ENCODE measurements at places on chromosomes 16 and 17. TPM values are rescaled to one million over a fixed set of nuclear protein-coding genes. Genes with fewer than 3 reads are reported as not detected.
A peak's percentile ranks its signal among the peaks of the same experiment; 100 is the strongest.

- no peak for DNase-seq
Measured at GRCh38 chr17:65202844-65203571, 65.8 kb downstream of the RGS9 start.

The PRSS33 gene
- not detected for polyA plus RNA-seq

GRCh38 chr17:66724581-66725341 is 110.2 kb upstream of the CACNG5 start:
- no peak for DNase-seq

- no peak for DNase-seq
Measured at GRCh38 chr17:82023447-82024241, 539 bp downstream of the LRRC45 start.

DNA sequence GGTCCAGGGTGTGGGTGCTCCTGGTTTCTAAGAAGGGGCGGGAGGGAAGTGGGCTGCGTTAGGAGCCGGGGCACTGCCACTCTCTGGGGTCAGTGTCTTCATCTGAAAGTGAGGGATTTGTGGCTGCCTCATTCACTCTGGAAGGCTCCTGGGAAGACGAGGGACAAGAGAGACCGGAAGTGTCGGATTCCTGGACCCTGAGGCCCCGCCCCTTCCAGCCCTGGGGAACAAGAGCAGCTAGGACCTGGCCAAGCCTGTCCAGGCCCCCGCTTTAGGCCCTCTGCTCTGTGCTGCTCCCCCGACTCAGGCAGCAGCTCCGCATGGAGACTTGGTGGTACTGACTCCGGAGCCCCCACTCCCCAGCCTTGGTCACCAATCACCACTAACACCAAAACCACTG is 6.5 kb downstream of the LGALS3BP start:
- no peak for DNase-seq

The CIBAR2 gene
- not detected for polyA plus RNA-seq

- DNase-seq, result no peak
Measured at GRCh38 chr17:71511266-71511995, 609.4 kb upstream of the SOX9 start.

DNA sequence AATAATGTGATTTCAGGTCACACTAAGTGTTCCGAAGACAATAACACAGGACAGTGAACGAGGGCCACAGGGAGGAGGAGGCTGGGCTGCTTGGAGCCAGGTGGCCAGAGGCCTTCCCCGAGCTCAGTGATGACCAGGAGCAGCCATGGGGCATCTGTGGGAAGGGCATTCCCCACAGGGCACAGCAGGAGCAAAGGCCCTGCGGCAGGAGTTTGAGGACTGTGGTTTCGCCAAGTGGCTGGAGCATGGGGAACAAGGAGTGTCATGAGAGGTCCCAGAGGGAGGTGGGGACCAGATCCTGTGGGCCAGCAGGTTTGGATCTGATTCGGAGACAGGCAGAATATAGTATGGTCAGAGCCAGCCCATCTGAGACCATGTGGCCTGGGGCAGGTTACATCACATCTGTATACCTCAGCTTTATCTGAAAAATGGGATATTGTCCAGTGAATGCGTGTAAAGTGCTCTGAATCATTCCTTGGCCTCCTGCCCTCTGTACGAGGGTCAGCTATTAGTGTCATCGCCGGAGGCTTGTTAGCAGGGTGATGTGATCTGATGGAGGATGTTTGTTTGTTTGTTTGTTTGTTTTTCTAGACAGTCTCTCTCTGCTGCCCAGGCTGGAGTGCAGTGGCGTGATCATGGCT is 176.8 kb downstream of the KATNIP start:
- DNase-seq, result no peak

- DNase-seq, result no peak
Measured at GRCh38 chr16:58448890-58449289, 51.1 kb upstream of the NDRG4 start.

GRCh38 chr17:65163990-65164495 is 26.9 kb downstream of the RGS9 start:
- DNase-seq, result no peak

DNA sequence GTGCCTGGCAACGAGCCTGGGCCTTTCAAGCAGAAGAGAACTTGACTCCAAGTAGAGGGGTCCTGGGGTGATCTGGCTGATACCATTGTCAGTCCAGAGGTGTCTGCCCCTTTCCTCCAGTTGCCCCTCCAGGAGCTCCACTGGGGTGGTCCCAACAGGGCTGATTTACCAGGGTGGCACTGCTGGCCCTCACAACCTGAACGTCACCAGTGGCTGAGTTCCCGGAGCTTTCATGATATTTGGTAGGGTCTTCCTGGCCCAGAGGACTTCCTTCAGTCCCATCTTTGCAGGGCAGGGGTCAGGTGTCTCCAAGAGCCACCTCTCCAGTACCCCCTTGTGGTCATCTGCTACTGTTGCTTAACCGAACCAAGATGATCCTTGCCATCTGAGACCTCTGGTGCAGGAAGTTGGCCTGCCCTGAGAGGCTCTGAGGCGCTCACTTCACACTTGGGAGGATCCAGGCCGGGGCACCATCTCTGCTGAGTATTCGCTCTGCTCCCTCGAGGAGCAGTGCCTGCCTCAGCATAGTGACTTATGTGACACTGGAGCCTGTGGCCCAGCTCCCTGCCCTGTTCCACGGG is 3.5 kb downstream of the LIMD2 start:
- no peak for DNase-seq

GRCh38 chr16:23330583-23331249 is 28.6 kb downstream of the SCNN1B start:
- DNase-seq, result no peak

DNA sequence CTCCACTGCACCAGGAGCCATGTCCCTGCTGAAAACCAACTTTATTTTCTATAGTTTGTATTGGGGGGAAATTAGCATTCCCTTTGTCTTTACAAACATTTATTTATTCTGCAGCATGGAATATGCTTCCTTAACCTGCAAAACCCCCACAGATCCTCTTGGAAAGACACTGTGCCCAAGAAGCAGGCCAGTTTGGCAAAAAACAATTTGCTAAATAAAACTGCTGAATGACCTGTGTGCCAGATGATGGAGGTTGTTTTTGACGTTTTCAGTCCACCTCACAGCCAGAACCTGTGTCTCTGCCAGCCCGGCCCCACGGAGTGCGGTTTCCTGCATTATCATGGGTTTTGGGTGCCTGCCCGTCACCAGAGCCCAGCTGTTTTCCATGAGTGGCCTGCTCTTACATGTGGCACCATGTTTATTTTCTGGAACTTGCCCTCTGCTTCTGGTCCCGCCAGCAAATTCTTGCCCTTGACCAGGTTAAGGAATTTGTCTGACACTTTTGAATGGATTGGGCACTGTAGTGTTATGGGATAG is 26.4 kb downstream of the ORC6 start:
- DNase-seq, result peak; percentile 81

The ZMYND15 gene
- 0.14 TPM for polyA plus RNA-seq

The WIPI1 gene
- 128 TPM for polyA plus RNA-seq

- DNase-seq, result no peak
Measured at GRCh38 chr17:10512856-10513255, 5.5 kb downstream of the MYH1 start.

DNA sequence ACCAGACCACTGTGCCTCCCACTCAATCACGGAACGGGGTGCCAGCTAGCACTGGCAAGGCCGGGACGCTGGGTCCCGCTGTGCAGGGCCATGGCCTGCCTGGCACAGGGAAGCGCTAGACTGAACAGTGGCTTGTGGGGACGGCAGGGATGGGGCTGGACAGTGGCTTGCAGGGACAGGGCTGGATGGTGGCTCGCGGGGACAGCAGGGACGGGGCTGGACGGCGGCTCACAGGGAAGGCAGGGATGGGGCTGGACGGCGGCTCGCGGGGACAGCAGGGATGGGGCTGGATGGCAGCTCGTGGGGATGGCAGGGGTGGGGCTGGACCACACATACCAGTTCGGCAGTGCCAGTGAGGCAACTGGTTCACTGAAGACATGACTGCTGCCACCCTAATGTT is 32.6 kb downstream of the LMF1 start:
- no peak for DNase-seq

- no peak for DNase-seq
Measured at GRCh38 chr16:4290236-4290830, 17.5 kb upstream of the TFAP4 start.

GRCh38 chr16:88004391-88004790 is 53.2 kb downstream of the BANP start:
- DNase-seq, result no peak

- no peak for DNase-seq
Measured at GRCh38 chr17:58092797-58093385, 9.7 kb downstream of the DYNLL2 start.

GRCh38 chr17:57403236-57403635 is 146.9 kb downstream of the MSI2 start:
- no peak for DNase-seq

- no peak for DNase-seq
Measured at GRCh38 chr17:67686241-67686640, 31.5 kb upstream of the NOL11 start.

DNA sequence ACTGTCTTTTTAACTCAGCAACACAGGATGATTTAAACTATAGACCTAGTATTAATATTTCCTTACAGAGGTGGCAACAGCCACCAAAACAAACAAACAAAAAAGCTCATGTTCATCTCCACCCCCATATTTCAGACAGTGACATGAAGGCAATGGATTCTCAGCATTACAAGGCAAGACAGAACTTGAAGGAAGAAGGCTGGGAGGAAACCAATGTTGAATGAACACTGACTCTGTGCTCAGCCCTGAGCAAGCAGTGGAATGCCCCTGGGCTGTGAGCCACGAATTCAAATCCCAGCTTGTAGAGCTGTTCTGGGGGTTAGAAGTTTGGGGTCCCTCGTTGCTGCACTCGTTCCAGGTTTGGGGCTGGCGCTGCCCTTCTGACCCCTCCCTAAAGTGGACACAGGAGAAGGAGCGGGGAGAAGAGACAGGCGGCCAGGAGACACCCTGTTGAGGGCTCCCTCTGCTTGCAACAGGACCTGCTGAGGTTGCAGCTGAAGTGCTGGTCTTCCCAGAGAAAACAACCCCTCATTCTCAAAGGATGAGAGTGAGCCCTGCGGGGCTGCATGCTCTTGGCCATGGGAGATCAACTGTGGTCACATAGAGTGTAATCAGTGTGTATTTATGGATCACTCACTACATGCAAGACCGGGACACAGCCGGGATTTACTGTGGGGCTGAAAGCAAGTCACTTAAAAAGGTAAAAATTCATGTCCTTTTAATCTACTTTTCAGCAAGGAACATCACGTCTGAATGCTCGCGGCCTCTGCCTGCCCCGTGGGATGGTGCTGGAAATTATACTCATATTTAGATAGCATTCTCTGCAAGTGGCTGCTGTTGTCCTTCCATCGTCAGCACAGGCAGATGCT is 34.3 kb downstream of the MYH3 start:
- no peak for DNase-seq

- no peak for DNase-seq
Measured at GRCh38 chr17:199191-199604, 17.7 kb upstream of the DOC2B start.

GRCh38 chr16:12614662-12615278 is 188.9 kb downstream of the CPPED1 start:
- DNase-seq, result no peak

DNA sequence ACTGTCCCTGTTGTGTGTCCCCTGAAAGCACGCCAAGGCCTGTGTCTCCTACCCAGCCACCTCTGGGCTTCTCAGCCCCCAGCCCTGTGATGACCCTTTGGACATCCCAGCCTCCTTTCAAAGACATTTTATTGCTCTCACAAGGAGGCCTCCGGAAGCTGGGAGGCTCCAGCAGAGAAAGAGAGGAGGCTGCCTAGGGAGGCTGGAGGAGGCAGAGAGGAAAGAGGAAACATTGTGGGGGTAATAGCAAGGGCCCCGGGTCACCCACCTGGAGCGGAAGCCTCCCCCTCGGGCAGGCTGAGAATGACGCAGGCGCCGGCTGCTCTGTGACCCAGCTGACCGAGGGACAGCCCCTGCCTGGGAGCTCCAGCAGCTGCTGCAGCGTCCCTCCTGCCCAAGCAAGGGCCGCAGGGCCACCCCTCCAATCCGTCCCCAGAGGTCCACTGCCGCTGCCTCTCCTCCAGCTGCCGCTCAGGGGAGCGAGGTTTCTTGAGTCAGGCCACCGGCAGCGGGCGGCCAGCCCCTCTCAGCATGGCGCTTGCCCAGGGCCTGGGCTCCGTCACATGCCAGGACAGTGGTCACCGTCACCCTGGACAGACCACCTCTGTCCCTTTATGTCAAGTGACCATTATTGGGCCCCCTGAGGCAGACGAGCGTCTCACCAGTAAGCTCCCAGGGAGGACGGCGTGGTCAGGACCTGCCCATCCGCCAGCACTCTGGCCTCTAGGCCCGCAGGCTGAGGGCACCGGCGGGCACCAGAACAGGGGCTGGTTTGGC is 29.3 kb downstream of the ACTG1 start:
- peak; percentile 80 for DNase-seq

DNA sequence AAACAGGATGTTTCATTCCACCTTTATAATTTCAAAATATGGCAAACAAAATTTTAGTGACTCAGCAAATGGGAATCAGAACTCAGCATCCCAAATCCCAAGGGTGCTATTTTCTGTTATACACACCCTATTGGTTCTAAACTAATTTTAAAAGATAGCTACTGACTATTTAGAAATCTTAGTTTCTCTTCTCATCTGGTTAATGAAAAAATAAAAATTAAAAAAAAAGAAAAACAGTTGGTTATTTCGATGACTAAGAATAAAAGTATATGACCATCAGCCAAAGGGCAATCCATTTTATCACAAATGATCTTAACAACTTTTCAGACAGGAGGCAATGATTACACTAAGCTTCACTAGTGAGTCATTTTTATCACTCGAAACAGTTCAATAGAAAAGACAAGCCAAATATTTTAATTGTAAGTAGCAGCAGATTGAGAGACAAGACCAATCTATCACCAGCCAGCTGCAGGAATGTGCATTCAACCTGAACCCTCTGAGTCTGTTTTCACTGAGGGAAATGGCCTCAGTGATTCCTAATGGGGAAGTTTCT is 15.2 kb downstream of the PHLPP2 start:
- no peak for DNase-seq

GRCh38 chr17:13263746-13264145 is 245.9 kb upstream of the ELAC2 start:
- no peak for DNase-seq

GRCh38 chr17:31158746-31159377 is 64.1 kb downstream of the NF1 start:
- DNase-seq, result no peak

DNA sequence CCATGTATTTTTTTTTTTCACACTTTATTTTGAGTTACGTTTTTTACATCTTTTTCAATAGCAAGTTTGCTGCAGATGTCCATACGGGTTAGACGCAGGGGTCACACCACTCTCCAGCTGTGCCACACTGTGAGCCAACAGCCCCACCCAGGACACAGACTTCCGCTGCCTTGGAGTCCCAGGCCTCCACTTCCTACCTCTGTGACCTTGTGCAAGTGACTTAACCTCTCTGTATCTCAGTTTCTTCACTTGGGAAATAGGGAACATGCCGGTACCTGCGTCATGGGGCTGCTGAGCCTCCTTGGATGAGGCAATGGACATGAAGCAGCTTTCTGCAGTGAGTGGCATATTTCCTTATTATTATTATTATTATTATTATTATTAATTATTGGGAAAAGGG is 3.3 kb upstream of the PITPNA start:
- DNase-seq, result no peak

The KCTD13 gene
- 5.0 TPM for polyA plus RNA-seq

DNA sequence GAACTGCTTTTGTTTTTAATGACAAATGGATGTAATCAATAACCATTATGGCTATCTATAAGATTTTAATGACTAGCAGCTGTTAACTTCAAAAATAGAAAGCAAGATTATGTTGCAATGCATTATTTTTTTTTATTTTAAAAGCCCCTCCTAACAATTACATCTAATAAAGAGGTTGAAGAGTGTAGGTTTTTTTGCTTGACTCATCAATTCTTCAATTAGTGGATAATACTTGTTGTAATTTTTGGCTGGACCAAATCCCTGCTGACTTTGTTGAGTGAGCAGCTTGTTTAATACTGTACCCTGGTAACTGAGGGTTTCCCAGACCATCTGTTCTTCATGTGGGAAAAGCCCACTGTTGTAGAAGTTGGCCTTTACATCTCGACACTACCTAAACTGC is 24.2 kb downstream of the KRT25 start:
- DNase-seq, result no peak
